Type B pancreatic cell (in vitro differentiated cells): ENCODE measurements at places on chromosomes 2 and 18.

- no peak for DNase-seq
Observed at GRCh38 chr2:49210191-49210590, 55.9 kb upstream of the FSHR start.

DNA sequence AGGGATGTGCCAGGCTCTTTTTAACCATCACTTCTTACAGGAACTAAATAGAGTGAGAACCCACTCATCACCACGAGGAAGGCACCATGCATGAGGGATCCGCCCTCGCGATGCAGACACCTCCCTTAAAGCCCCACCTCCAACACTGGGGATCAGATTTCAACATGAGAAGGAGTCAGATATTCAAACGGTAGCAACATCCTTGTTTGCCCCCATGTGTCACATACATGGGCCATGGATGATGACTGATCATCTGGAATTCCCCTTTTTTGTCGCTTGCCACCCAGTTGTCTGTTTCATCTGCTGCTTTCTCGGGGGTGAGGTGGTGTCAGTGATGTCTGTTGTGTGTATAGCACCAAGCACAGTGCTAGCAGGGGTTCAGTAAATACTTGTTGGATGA is 57.9 kb downstream of the NCK2 start:
- no peak for DNase-seq

- DNase-seq: peak; percentile 77
Observed at GRCh38 chr2:227717687-227718567, at the start of gene SLC19A3. Gene SLC19A3 (minus strand): TSS chr2:227718028. CDS start chr2:227702318, 15,710 bp downstream.

DNA sequence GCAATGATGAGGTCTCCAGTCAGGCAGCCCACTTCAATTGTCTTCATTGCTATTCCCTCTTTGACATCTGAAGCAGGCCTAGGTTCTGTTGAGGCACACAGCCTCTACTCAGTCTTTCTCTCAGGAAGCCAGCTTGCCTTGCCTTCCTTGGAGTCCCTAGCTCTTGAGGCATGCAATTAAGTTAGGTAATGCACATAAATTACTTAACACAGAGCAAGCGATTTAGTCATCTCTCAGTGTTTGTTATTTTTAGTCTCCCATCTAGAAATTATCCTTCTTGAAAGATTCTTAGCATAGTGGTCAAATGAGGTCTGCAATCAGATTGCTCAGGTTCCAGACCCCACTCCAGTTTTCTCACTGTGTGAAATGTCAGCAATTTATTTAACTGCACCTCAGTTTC is 32.0 kb downstream of the SULT1C4 start:
- DNase-seq: no peak

DNA sequence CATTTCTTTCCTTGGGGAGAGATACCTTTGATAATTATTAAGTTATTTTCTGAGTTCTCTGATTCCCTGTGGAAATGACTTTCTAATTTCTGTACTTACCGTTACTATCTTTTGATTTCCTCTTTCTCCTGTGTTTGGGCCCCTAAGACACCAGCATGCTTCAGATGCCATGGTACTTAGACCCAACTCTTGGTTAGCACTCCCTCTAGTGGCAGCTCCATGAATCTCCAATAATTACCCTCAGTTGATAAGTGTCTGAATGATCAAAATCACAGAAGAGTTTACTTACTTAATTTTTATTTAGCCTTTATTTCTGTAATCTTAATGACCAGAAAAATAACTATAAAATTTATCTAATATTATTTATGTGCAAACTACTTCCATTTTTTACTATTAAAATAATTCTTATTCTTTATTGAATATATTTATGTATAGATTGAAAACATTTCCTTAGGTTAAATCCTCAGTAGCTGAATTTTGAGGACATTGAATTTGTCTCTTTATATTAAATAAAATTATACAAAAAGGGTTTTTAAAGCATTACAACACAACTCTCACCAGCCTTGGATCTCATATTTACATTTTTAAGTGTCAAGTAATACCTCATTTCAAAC is 300.4 kb downstream of the KCNS3 start:
- DNase-seq: no peak

DNA sequence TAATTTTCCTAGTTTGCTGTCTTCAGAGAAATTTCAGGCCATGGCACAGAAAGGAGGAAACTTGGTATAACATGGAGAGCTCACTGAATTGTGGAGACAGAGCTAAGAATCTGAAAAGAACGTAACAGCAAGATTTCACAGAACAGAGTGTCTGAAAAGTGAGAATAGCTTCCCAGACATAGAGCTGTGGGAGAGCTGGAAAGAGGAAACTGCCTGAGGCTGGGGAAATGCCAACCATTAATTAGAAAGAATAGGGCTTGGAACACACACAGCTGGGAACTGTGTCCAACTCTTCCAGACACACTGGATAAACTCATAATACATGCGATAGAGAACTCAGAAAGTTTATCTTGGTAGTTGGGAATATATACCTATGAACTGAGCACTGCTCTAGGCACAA is 51.6 kb upstream of the KYNU start:
- no peak for DNase-seq

- DNase-seq: peak; percentile 60
Observed at GRCh38 chr2:240319221-240319854, 116.1 kb upstream of the GPC1 start.

DNA sequence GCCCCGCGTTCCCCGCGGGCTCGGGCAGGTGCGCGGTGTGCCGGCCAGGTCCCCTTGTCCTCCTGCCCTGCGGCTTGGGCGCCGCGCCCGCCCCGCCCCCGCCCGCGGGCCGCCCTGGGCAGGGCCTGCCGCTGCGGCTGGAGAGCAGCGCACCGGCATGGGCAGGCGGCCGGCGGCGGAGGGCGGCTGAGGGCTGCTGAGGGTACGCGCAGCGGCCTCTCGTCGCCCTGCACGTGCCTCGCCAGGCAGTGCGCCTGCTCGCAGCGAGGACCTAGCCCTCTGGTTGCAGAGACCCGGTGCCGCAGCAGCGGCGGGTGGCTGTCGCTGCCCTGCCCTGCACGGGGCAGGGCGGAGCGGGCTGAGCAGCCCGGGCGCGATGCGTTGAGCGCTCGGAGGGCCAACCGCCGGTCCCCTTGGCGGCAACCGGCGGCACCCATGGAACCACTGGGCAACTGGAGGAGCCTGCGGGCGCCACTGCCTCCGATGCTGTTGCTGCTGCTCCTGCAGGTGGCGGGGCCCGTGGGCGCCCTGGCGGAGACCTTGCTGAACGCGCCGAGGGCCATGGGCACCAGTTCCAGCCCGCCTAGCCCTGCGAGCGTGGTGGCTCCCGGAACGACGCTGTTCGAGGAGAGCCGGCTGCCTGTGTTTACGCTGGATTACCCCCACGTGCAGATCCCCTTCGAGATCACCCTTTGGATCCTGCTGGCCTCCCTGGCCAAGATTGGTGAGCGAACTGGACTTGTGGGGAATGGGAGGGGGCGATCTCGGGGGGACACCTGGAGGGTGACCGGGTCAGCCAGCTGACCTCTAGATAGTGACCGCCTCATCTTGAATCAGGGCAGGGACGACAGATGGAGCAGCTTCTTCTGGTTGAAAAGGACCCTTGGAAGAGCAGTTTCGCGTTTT is at the start of gene SLC9A2:
Gene SLC9A2 (plus strand): TSS at position 140 of the 906 bp plus-strand sequence. CDS start 296 bp downstream, at position 436.
- DNase-seq: peak; percentile 68

DNA sequence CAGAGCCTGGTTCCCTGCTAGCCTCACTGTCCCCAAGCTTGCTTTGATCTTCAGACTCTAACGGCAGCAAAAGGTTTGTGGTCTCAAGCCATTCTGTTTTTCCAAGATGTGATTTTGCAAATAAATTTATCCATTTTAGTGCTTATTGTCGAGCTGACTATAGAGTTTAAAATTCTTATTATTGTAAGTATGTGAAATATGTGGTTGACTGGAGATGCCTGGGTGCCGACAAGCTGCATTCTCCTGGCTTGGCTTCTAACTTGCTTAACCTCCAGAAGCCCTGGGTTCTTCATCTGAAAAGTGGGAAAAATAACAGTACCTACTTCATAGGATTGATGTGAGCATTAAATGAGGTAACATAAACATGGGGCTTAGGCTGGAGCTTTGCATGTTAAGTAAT is 9.9 kb upstream of the EDAR start:
- DNase-seq: no peak

GRCh38 chr18:42683094-42683493 is 432.4 kb downstream of the RIT2 start:
- DNase-seq: no peak
